ENCODE measurements at places on chromosomes 3 and 15.

GRCh38 chr3:47897954-47898353 lies 95.0 kb downstream of the DHX30 start:
- DNase-seq, result no peak

DNA sequence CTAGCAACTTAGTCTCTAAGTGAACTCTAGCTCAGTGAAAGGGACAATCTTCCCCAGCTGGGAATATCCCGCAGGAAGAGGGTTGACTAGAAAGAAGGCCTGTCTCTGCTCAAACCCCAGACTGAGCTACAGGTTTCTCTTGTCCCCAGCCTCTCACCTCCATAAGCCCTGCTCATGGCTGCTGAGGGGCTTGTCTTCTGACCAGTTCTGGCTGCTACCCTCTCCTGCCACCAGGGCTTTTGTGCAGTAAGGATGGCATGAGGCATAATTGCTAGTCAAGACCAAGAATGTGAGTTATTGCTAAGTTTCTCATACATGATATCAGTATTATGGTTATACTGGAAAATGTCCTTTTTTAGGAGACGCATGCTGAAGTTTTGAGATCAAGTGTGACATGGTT lies 21.3 kb downstream of the WDR53 start:
- DNase-seq, result no peak

DNA sequence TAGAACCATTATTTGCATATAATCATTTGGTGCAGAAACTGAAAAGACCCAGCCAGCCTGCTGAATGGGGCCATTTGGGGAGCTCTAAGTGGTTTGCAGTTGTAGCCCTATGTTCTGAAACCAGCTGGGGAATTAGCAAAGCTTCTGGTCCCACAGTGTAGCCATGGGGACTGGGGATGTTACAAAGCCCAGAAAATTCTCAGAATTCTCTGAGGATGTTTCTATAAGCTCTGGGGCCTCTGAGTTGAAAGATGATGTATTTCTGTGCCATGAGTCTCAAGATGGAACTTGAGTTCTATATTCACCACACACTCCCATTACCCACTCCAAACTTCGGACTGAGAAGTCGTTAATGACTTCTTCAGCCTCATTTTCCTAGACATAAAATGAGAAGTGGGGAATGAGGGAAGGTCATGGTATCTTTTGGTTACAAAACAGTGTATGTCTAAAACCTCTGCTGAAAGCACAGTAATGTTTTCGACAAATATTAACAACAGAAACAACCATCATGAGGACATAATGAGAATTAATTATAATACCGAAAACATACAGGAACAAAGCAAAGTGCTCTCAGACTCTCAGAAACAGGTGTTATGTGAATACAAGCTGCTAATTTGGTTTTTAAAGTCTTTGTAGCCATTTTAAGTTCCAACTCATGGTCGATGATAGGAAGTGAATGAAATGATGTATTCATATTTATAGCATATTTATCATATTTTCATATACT lies 89.4 kb downstream of the RFTN1 start:
- no peak for DNase-seq

- no peak for DNase-seq
Observed at GRCh38 chr3:23496165-23496564, 293.0 kb downstream of the UBE2E2 start.

- no peak for DNase-seq
Observed at GRCh38 chr3:171954690-171955383, 84.5 kb upstream of the FNDC3B start.

- no peak for DNase-seq
Observed at GRCh38 chr15:53611145-53611920, 148.1 kb downstream of the WDR72 start.

- no peak for DNase-seq
Observed at GRCh38 chr3:183198939-183199338, 36.4 kb upstream of the LAMP3 start.

GRCh38 chr3:141371882-141372281 lies 3.6 kb downstream of the ZBTB38 start:
- DNase-seq, result no peak

GRCh38 chr3:184332370-184333090 lies 4.9 kb upstream of the FAM131A start:
- no peak for DNase-seq

GRCh38 chr3:159668990-159669476 lies 319.6 kb upstream of the IL12A start:
- no peak for DNase-seq

DNA sequence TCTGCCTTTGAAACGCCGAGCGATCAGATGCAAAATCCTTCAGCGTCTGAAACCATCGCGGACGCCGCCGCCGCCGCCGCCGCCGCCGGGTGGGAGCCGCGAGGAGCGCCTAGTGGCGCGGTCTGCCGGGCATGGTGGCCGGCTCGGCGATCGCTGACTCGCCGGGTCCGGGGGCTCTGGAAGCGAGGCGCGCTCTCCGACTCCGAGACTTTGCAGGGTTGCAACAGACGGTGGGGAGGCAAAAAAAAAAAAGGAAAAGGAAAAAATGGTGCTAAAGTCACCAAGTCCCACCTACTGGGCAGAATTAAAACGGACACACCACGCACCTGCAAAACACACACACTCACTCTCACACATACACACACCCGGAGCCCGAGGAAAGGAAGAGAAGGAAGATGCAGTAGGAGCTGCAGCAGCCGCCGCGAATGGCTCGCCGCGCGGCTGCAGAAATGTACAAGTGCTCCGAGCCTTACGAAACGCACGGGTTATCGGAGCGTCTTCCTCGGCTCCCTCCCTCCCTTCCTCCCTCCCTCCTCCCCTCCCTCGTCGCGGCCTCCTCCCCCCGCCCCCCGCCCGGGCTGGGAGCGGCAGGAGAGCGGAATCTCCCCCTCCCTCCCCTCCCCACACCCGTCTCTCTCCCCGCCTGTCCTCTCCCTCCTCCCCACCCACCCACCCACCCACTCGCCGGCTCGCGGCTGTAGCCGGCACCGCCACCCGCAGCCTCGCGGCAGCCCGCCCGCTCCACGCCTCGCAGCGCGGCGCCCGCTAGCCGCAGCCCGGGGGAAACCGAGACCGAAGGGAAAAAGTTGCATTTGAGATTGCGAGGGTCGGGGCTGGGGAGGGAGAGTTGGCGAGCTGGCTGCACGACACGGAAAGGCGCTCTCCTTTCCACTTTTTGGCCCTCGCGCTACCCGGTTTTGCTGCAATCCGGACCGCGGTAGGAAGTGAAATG lies at the start of gene NTRK3:
TSS of gene NTRK3 (minus strand) at position 461 of the 952 bp plus-strand sequence. CDS start 586 bp downstream, outside the sequence.
- DNase-seq, result no peak

DNA sequence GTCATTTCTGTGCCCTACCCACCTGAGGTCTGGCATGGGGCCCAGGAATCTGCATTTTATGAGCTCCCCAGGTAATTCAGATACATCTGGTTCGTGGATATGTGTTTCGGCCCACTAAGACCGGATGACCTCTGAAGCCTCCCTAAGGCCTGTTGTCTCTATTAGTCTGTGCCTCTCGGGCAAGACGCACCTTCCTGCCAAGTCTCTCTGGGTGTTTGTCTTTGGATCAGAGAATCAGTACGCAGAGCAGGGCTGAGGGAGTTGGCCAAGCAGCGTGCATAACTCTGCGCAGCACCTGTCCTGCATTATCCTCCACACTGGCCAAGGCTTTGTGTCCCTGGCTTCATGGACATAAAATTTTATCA lies 181.0 kb downstream of the THSD4 start:
- no peak for DNase-seq

GRCh38 chr3:64441861-64442260 lies 216.6 kb upstream of the PRICKLE2 start:
- no peak for DNase-seq

All from T-helper 2 cell treated with Interferon-gamma antibody and Interleukin-4, amounts not matched to agents 5 μg/mL and 100 μg/mL, for 36 hours (primary cell).